Activated CD4-positive, alpha-beta memory T cell treated with anti-CD3 and anti-CD28 coated beads, Interleukin-2, amount 10 ng/mL, durations not matched to agents 7 days and 5 days (primary cell): ENCODE measurements at places on chromosomes 3 and 15. TPM values are rescaled to one million over a fixed set of nuclear protein-coding genes. Genes with fewer than 3 reads are reported as not detected.

Gene JAGN1
- 28.6 TPM for total RNA-seq

Gene MB21D2
- 19.8 TPM for total RNA-seq

Gene MYEF2
- total RNA-seq = 27.1 TPM

DNA sequence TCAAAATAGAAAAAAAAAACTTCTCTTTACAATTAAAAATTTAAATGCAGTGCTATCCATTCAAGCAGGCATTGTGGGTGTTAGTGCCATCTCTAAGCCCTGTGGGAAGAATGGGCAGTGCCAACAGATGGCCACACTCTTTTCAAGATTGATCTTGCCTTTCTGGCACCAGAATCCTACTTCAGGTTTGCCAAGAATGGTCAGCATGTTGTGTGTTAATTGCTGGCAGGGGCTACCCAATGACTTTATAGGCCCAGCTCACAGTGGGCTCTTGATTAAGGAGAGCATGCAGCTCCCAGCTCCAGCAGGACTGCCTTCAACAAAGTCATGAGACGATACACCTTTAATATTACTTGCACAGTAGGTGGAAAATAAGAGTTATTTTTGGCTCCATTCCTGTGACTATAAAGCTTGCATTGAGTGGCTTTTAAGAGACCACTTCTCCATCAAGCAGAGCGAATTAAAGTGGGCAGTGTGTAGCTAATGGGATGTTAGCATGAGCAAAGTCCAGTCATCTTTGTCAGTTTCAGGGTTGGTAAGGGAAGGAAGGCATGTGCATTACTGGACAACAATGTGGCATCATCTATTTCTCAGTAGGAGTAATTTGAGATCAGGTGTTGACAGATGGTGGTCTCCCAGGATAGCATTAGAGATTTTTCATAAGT lies 476.8 kb downstream of the C3orf38 start:
- no peaks in the 10 kb centered on the region for H3K4me1 ChIP-seq
- DNase-seq = no peak
- no peak overlapping the region for H3K4me3 ChIP-seq
- H3K27ac ChIP-seq = no peak overlapping the region

DNA sequence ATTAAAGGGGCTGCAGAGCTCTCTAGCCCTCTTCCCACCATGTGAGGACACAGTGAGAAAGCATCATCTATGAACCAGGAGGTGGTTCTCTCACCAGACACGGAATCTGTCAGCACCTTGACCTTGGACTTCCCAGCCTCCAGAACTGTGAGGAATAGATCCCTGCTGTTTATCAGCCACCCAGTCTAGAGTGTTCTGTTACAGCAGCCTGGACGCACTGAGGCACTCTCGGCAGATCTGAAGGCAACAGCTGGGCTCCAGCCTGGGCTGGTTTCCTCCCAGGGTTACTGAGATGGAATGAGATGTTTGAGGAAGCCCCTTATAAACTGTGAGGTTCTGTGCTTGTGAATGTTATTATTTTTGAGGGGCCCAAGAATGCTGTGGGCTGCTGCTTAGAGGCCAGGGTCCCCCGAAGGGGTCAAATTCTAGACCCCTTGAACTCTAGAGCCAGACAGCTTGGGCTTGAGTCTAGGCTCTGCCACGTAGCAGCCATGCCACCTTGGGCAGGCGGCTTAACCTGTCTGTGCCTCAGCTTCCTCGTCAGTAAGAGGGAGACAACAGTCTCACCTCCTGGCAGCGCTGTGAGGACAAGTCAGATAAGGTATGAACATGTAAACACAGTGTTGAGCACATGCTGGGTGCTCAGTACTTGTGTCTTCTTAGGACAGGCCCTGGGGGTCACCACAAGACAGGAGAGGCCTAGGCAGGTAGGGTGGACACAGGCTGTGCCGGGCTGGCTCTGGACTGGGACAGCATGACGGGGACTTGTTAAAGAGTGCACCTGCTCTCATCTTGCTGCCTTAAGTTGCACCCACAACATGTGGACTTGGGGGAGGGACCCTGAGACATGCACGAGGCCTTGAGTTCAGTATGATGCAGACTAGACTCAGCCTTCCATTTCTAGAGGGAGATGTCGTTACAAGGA lies 49.2 kb downstream of the MGLL start:
- no peak overlapping the region for H3K27ac ChIP-seq
- no peak overlapping the region for H3K4me3 ChIP-seq
- peaks cover 4% of the 10 kb centered on the region for H3K4me1 ChIP-seq
- H3K36me3 ChIP-seq = peaks cover 2% of the 10 kb centered on the region

- no peaks in the 10 kb centered on the region for H3K36me3 ChIP-seq
- H3K4me1 ChIP-seq = no peaks in the 10 kb centered on the region
- H3K27ac ChIP-seq = no peak overlapping the region
- no peak for DNase-seq
Measured at GRCh38 chr3:157624801-157625200, 121.6 kb upstream of the VEPH1 start.

DNA sequence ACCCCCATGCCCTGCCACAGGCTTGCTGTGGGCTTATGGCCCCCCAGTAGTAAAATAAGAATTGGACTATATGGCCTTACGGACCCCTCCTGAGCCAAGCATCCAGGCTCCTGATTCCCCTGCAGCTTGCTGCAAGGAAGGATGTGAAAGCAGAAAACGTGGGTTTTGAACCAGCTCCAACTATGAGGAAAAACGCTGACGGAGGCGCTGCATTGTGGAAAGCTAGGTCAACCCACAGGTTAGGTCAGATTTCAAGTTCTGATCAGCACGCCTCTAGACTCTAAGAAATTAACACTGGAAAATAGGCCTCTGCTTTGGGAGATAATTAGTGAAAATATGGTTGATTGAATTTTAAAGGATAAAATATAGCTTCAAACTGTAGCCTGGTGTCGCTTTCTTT lies 195.4 kb upstream of the HES1 start:
- H3K27me3 ChIP-seq = peaks cover 31% of the 10 kb centered on the region
- no peak overlapping the region for H3K4me3 ChIP-seq
- H3K27ac ChIP-seq = no peak overlapping the region
- no peaks in the 10 kb centered on the region for H3K36me3 ChIP-seq

GRCh38 chr15:86623236-86623635 lies 543.6 kb downstream of the AGBL1 start:
- no peak overlapping the region for H3K4me3 ChIP-seq
- no peak overlapping the region for H3K27ac ChIP-seq
- H3K4me1 ChIP-seq = peaks cover 19% of the 10 kb centered on the region

- no peak for DNase-seq
- H3K27me3 ChIP-seq = peaks cover 3% of the 10 kb centered on the region
- no peaks in the 10 kb centered on the region for H3K4me1 ChIP-seq
Measured at GRCh38 chr3:69494185-69494584, 108.3 kb upstream of the FRMD4B start.

DNA sequence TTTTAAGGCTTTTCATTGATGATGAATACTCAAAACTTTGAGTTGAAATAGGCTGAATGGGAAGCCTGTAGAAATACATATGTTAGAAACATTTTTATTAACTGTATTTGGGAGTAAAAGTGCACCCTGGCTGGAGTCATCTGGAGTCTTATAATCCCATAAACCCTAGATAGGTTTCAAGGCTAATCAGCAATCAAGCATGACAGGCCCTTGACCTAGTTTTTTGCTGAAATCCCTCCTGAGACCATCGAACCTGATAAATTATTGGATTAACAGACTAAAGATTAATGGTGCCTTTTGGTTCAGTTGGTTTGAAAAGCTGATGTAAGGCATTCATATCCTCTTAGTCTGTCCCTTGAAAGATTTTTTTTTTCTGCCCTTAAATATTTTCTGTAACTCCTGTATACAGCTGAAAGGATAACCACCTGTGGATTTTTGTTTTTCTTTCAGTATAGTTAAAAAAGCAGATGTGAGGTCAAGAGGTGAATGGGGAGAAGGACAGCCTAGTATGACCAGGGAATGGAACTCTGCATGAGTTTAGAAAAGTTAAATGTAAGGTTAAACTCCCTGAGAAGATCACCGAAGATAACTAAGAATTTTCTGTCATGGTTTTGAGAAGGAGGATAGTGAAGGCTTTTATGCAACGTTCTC lies 69.4 kb upstream of the STXBP5L start:
- H3K4me1 ChIP-seq = no peaks in the 10 kb centered on the region
- no peak overlapping the region for H3K4me3 ChIP-seq
- H3K27ac ChIP-seq = no peak overlapping the region
- H3K27me3 ChIP-seq = no peaks in the 10 kb centered on the region
- no peak for DNase-seq

DNA sequence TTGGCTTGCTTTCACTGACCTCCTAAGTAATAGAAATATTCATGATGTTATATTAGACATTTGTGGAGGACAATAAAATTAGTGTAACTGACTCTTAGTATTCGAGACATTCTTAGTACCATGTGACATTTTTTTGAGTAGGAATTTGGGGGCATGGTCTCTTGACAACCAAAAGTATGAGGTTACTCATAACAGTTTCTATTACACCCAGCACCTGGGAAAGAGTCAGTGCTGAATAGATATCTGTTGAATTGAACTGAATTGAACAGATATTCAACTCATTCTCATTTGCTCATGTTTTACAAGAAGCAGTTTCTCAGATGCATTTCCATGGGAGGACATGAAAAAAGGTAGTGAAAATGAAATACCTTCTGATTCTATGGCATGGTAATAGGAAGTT lies 84.4 kb downstream of the CMSS1 start:
- H3K36me3 ChIP-seq = no peaks in the 10 kb centered on the region
- H3K27ac ChIP-seq = no peak overlapping the region
- H3K27me3 ChIP-seq = no peaks in the 10 kb centered on the region
- no peak overlapping the region for H3K4me3 ChIP-seq
- H3K4me1 ChIP-seq = peaks cover 9% of the 10 kb centered on the region

GRCh38 chr3:171404376-171404967 lies 55.7 kb downstream of the TNIK start:
- peaks cover 14% of the 10 kb centered on the region for H3K4me1 ChIP-seq
- no peaks in the 10 kb centered on the region for H3K27me3 ChIP-seq
- H3K4me3 ChIP-seq = no peak overlapping the region
- H3K36me3 ChIP-seq = peaks cover 30% of the 10 kb centered on the region
- no peak overlapping the region for H3K27ac ChIP-seq
- DNase-seq = no peak

DNA sequence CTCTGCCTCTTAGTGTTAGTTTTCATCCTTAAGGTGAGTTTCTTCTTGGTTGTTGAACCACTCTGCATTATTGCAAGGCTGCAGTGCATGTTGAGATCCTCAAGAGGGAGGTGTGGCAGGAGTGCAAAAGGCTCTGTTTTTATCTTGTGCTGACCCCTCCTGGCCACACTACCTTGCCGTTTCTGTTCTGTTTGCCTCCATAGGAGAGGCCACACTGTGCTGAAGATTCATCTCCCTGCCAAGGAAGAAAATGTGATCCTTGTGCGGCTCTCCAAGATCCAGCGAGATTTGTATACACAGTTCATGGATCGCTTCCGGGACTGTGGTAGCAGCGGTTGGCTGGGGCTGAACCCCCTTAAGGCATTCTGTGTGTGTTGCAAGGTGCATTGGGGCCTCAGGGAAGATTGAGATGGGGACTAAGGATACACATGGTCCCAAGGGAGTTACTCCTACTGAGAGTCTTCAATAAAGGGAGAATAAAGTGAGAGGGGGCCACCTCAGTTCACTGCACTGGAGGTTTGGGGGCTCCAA lies 33.0 kb upstream of the TEX264 start:
- H3K27ac ChIP-seq = no peak overlapping the region
- peaks cover 37% of the 10 kb centered on the region for H3K36me3 ChIP-seq
- DNase-seq = peak; percentile 46
- no peaks in the 10 kb centered on the region for H3K4me1 ChIP-seq
- no peaks in the 10 kb centered on the region for H3K27me3 ChIP-seq

DNA sequence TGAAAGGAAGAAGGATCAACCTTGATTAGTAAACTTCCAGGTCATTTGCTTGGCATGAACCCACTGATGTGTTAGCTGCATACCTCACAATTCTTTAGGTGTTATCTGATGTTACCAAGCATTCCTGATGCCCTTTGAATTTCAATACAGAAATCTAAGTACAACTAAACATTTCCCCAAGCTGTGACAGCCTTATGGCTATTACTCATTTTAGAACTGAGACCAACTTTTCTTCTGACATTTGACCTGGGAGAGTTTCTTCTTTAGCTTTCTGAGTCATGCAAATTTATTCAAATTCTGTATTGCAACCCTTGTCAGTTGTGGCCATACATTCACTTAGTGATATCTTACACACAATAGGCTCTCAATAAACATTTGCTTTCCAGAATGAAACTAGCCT lies 124.3 kb downstream of the TIGIT start:
- no peak for DNase-seq
- peaks cover 2% of the 10 kb centered on the region for H3K27me3 ChIP-seq

DNA sequence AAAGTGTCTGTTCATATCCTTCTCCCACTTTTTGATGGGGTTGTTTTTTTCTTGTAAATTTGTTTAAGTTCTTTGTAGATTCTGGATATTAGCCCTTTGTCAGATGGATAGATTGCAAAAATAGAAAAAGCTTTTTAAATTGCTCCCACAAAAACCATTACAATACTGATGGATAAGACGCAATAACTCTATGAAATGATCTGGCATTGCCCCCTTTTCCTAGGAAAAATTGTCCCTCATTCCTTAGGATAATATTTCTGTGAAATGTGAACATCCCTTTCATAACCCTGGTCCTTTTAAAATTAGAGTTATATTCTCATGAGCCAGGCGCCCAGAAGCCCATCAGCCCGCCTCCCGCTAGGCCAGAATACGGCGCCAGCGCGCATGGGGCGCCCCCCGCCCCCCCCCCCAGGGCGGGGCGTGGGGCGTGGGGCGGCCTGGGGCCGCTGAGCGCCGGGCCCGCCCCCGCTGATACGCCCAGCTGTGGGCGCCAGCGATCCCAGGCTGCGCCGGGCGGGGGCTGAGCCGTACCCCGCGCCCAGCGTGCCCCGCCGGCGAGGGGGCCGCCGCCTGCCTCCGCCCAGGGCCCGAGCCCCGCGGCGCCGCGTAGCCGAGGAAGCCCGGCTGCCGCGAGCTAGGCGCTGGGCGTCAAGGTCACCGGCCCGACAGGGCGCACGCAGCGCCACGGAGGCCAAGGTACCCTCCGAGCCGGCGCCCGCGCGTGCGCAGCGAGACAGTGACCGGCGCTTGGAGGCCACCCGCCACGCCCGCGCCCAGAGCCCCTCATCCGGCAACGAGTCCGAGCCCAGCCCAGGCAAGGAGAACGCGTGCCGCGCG lies 11.1 kb upstream of the ROPN1B start:
- DNase-seq = no peak
- peaks cover 27% of the 10 kb centered on the region for H3K27me3 ChIP-seq
- no peaks in the 10 kb centered on the region for H3K4me1 ChIP-seq
- H3K4me3 ChIP-seq = no peak overlapping the region

DNA sequence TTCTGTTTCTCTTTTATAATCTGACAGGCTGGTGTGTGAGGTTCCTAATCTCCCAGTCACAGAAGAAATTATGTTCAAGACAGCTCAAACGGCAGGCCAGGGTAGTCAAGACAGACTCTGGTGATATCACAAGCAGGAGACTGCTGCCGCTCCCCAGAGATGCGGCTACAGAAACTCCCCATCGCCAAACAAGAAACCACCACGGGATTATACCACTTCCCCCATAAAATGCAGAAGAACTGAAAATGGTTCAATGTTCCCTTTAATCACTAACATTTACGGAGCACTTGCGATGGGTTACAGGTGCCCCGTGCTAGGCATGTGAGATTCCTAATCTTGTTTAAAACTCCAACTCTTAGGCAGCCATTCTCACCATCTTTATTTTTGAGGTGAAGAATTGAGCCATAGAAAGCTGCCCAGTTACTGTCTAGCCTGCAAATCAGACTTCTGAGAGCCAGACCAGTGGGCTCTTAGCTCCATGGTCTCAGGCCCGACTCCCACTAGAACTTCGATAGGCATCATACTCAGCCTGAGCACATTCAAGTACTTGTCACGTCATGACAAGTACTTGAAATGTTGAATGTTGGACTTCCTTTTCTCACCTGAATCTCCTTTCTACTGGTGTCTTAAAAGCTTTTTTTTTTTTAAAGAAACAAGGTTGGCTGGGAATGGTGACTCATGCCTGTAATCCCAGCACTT lies 58.4 kb downstream of the TBC1D2B start:
- H3K27me3 ChIP-seq = no peaks in the 10 kb centered on the region
- peaks cover 22% of the 10 kb centered on the region for H3K4me1 ChIP-seq
- DNase-seq = no peak
- H3K4me3 ChIP-seq = no peak overlapping the region
- H3K36me3 ChIP-seq = peaks cover 67% of the 10 kb centered on the region
